Left renal pelvis (tissue), 4 donors: ENCODE measurements at places on chromosomes 6 and 20. TPM values are rescaled to one million over a fixed set of nuclear protein-coding genes. Genes with fewer than 3 reads are reported as not detected.

The AKAP7 gene
- 8.2 TPM for polyA plus RNA-seq

DNA sequence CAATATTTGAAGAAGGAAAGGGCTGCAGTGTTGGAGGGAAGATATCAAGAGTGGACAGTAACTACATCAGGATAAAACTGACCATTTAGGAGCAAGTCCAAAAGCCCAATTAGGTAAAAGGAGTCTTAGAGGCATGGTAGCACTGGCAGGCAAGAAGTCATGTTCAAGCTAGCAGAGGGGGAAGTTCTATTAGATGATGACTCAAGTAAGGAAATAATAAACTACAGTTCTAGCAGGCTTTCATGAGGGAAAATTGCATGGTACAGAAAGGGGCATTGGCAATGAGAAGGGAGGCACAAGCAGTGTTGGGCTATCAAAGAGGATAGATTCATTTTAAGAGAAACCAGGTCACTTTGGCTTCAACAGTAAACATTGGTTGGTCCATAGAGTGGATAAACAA is 156.1 kb upstream of the PTPRK start:
- DNase-seq, result no peak

The MTFR2 gene
- polyA plus RNA-seq, result 3.5 TPM

The SAMD3 gene
- polyA plus RNA-seq, result 1.1 TPM

GRCh38 chr6:110063594-110064263 is 85.6 kb downstream of the GPR6 start:
- no peak for DNase-seq

The CNKSR3 gene
- 59.1 TPM for polyA plus RNA-seq

DNA sequence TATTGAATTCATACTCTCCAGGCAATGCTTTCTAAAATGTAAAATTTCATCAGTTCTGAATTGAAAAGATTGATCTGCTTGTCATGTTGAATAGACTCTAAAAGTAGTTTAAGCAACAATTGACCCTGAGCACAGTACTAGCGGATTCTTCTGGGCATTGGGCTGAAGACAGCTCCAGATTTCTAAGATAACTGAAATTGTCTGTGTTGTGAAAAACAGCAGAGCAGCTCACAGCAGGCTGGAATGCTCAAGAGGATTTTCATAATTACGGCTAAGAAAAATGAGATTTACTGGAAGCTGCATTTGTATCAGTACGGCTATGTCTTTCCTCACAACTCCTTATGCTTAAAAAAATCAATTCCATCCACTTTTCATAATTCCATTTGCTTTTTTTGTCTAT is 373.7 kb downstream of the HACE1 start:
- no peak for DNase-seq

The PPIL6 gene
- polyA plus RNA-seq, result 18.6 TPM

DNA sequence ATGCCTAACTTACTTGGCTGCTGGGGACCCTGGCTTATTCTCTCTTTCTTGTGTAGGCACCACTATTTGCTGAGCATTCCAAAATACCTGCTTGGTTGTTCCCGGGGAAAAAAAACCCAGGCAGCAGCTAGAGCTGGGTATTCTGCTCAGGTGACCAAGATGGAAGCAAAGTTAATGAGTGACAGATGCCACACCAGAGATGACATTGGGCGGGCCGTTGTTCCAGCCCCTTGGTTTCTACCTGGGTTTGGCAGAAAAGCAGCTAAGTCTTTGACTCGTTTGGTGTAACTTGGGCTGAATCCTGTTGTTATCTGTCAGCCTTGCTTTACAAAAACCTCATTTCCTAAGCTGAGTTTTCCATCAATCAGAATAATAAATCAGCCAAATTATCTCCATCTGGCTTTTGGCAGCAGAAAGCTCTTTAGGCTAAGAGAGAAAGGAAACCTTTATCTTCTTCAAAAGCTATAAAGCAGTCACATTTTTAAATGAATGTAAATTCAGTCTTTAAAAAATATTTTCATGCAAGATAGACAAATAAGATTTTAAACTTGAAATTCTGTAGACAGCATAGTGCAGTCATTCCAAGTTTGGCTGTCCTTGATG is 202.0 kb upstream of the GMDS start:
- DNase-seq, result no peak

DNA sequence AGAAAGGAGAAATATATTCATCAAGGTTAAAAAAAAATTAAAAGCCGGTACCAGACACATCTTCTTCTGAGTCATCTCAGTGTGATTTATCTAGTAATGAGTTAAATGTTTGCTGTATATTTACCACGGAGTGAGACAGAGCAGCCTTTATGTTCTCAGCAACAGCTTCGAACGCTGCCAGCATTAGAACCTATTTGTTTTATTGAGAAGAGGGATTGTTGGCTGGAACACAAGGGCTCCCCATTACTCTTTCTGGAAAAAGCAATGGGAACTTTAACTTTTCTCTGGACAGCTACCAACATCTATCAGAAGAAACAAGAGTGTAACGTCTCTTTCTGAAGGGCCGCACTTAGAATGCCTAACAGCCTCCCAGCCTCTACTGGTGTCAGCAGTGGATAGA is 105.3 kb upstream of the TAB2 start:
- DNase-seq, result no peak

- no peak for DNase-seq
Observed at GRCh38 chr20:49476016-49476355, 6.5 kb downstream of the KCNB1 start.

- DNase-seq, result no peak
Observed at GRCh38 chr6:109944448-109944847, 33.7 kb upstream of the GPR6 start.

DNA sequence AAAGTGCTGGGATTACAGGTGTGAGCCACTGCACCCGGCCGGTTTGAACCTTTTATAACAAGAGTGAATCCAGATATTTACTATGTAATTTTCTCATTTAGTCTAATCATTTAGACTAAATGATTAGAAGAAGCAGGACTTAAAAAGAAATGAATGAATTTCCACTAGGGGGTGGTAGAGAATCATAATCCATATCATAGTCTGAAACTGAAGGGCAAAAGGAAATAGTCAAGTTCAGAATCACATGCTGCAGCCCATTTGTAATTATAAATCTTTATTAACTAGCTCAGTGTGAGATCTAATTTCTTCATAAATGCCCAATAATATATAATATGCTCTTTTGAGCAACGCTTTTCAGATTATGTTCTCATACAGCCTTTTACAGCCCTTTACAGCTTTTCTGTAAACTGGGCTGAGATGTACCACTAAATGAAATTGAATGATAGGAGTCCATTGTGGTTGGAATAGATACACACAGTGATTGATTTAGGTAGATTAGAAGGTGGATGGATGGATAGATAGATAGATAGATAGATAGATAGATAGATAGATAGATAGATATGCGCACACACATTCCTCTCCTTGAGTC is 31.8 kb downstream of the PSMB9 start:
- DNase-seq, result peak; percentile 57

DNA sequence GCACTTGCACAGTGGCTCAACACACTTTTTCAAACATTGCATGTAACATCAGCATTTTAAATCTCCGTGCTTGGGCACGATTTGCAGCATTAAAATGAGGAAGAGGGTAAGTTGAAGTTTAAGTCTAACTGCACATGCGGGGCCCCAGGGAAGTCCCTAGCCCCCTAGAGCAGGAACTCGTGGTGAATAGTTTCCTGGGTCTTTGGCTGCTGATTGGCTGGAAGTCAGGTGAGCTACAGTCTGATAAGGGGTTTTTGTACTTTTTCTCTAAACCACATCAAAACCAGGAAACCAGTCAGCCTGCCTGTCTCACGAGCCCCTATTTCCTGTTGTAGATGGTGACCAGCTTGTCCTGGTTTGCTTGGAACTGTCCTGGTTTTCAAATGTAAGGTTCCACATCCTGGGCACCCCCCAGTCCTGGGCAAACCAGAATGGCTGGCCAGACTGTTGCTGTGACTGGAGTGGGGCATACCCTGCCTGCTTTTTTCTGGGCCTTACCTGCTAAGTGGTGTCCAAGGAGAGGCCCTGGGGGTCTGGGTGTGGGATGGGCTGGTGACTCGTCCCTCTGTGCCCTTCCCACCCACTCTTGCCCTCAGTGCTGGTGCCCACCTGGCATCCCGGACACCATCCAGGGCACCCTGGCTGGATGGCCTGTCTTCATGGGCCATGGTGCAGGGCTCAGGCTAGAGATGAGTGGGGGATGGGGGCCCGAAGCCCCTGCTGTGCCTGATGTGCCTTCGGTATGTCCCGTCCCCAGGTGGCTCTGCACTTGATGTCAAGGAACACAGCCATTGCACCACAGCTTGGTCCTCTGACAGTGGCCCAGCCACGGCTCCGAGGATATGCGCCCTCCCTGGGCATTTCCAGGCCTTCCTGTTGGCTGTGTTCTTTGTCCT is 31.8 kb downstream of the SUN5 start:
- DNase-seq, result no peak

- DNase-seq, result peak; percentile 24
Observed at GRCh38 chr6:129766959-129767728, 57.2 kb upstream of the ARHGAP18 start.

DNA sequence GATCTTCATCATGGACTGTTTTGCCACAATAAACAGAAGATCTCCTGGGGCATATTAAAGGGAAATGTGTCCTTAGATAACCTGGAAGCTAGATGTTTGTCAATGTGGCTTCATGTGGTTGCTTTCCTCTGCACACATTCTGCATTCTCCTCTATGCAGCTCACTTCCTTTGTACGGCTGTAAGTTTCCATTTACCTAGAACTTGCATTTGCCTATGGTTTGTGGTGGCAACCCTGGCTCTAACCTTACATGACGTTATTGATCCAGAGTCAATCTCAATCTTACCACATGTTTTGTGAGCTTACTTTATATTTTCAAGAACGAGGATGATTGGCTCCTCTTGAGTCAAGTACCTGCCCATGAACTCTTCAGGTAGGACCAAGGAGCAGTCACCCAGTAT is 863.1 kb downstream of the MAFB start:
- DNase-seq, result no peak

GRCh38 chr6:116369540-116369939 is 1.2 kb upstream of the DSE start:
- DNase-seq, result no peak

- no peak for DNase-seq
Observed at GRCh38 chr6:92827104-92827503, 592.3 kb downstream of the EPHA7 start.

The BMP6 gene
- polyA plus RNA-seq, result 7.6 TPM

GRCh38 chr6:163438940-163439335 is 24.4 kb downstream of the QKI start:
- DNase-seq, result no peak

- DNase-seq, result no peak
Observed at GRCh38 chr20:7196481-7196880, 429.0 kb downstream of the BMP2 start.

DNA sequence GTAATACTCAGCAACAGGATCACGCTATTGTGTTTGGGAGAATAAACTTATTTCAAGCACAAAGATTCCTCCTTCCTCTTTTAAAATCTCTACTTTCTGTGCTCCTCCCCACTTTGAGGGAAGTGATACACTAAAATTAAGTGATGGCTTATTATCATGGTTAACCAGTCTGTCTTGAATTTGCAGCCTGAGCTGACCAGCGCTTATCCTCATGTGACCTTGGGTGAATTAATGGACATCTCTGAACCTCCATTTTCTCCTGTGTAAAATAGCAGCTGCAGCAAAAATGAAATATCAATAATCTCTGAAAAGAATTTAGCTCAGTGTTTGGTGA is 222.6 kb downstream of the BCAS1 start:
- DNase-seq, result no peak

The GJA10 gene
- not detected for polyA plus RNA-seq

DNA sequence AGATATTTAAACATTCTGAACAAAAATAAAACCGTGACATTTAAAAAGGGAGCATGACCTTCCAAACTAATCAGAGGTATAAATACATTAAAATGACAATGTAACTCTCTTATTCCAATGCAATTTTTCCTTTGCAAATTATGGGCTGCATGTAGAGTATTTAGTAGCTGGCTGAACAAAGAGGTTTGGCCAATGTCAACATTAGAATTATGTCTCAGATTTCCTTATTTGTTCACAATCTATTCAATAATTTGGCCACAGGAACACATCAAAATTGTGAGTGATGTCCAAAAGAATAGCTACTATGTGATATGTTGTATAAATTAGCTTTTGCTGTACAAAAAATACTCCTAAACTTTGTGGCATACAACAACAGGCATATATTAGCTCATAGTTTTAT is 580.0 kb upstream of the MARCKS start:
- no peak for DNase-seq

GRCh38 chr6:5865506-5866031 is 141.2 kb downstream of the NRN1 start:
- DNase-seq, result no peak

GRCh38 chr6:40442591-40442990 is 144.6 kb downstream of the LRFN2 start:
- DNase-seq, result no peak

- DNase-seq, result no peak
Observed at GRCh38 chr6:38714239-38715015, 684 bp upstream of the DNAH8 start.

DNA sequence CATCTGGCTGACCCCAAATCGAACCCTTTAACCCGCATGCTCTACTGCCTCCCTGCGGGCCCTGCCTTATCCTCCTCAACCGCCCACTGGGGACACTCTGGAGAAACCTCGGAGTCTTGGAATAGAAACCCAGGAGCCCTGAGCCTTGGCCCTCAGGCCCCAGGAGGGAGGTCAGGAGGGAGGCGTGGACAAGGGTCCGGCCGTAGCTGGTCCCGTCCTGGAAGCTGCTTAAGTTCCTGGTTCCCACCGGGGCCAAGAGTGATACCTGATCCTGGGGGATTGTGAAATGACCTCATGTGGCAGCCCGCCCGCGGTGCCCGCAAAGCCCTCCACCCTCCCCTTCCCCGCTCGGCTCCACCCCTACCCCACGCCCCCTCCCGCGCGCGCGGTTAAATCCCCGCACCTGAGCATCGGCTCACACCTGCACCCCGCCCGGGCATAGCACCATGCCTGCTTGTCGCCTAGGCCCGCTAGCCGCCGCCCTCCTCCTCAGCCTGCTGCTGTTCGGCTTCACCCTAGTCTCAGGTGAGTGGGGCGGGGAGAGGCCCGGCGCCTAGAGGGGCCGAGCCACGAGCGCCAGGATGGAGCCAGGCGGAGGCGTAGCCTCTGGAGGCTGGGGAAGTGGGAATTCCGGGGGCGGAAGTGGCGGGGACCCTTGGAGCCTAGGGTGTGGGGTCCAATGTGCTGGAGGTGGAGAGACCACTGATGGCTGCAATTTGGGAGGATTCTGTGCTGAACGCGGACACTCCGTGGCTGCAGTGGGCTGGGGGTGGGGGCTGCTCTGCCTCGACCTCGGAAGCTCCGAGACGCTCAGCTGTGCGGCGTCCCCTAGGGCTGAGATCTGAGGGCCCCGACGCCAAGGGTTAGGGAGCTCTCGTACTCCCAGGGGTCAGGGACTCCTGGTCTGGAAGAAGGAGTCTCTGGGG is at the start of gene WFDC2:
WFDC2 (plus strand) TSS at position 418 of the 926 bp plus-strand sequence; CDS start at position 447, 29 bp downstream.
- DNase-seq, result peak; percentile 45

DNA sequence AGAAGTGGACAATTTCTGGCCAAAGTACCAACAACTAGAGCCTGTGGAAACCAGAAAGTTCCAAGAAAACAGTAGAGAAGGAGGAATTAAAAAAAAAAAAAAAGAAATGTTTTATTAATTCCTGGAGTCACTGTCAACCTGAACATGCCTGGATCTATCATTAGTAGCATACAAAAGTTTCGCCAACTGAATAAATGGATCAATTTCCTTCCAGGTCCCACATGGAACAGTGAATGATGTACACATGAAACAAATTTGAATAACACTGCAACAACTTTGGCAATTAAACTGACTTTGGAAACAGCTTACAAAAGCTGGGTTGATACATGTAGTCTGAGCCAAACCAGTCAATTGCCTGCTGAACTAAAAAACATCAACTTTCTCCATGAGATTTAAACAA is 90.0 kb upstream of the HMGCLL1 start:
- no peak for DNase-seq

GRCh38 chr20:43711098-43711654 is 15.6 kb downstream of the GTSF1L start:
- DNase-seq, result no peak

The ADGB gene
- polyA plus RNA-seq, result 0.26 TPM
